Right ventricle myocardium inferior (tissue), 1 donor: ENCODE measurements at places on chromosomes 1 and 21.

DNA sequence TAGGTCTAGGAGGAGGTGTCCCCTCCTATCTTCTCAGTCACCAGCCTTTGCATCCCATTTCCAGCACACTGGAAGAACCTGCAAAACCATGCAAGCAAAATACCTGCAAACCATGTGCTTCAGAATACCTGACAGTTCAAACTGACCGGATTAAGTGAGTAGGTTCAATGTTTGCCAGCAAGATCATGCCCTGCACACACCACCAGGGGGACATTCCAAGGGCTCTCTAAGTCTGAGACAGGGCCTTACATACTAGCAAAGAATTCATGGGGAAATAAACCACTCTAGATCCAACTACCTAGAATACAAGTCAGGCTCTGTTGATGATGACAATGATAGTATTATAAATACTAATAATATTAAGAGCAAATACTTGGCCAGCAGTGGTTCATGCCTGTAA, 27.6 kb downstream of the INPP5B start:
- DNase-seq = no peak

DNA sequence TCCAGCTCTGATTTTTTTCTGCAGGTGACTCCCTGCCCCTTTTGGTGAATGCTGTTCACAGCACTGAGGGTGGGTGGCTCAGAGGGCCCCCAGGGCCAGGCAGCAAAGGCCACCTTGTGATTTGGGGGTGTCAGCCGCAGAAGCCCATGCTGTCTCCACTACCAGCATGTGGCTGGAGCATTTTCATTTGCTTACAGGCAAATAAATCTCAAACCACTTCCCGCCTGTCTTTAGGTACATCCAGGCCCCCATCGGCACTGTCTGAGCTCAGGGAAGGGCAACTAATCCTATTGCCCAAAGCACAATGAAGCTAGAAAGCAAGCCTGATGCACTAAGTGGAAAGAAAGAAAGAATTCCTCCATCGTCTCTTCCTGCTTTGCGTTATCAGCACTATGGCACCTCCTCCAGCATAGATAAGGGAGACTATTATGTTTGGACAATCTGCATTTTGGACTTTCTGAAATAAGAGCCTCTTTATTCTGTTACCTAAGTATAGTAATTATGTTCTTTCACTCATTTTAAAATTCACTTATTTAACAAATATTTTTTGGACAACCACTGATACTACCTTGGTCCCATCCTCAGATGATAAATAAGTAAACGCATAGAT, 100.5 kb upstream of the TLR5 start:
- DNase-seq = no peak

GRCh38 chr1:193009501-193009900, 49.7 kb downstream of the UCHL5 start:
- no peak for DNase-seq

DNA sequence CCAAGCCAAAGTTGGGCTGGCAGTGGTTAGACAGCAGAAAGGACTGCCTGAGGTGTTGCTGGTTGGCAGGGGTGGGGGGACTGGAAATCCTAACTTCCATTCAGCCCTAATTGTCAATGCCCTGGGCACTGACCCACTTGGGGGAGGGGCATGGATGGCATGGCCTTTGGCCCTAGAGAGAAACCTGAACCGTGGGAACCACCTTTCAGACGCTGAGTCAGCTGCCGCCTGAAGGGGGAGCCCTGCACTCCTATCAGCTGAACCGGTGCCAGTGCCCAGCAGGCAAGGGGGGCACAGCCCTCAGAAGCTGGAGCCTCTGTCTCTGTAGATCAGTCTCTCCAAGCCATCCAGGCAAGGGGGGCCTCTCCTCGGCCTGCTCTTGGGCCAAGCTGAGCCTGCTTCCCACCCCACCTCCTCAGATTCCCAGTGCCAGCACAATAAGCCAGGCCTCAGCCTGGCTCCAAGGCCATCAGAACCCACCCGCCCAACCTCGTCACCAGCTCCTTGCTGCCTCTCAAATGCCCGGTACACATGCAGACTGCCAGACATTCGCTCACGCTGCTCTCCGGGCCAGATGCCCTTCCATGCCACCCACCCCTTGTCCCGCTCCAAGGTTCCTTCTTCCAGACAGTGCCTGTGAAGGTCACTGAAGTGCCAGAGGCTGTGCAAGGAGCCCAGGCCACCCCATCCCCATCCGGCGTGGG, 11.6 kb downstream of the TINAGL1 start:
- no peak for DNase-seq

DNA sequence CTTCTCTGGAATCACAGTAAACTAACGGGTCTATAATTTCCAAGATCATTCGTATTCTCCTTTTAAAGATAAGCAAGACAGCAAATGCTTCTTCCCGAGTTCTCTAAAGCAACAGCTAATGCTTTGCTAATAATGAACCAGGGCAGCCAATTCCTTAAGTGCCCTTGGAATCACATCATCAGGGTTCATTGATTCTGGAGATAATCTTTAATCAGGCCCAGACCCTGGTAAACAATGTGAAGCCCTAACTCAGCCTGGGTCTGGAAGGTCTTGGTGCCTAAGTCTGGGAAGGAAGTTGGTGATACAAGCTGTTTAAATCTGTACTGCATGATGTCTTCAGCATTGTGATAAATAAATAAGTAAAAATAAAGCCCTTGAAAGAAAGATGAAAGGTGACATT, 18.4 kb downstream of the ERI3 start:
- no peak for DNase-seq

- no peak for DNase-seq
Measured at GRCh38 chr21:43736224-43736883, 17.4 kb downstream of the PDXK start.

GRCh38 chr1:46735708-46736324, 16.9 kb upstream of the EFCAB14 start:
- DNase-seq = no peak

- no peak for DNase-seq
Measured at GRCh38 chr1:160801836-160802580, 6.0 kb downstream of the LY9 start.

GRCh38 chr1:22112554-22112953, 30.3 kb downstream of the WNT4 start:
- no peak for DNase-seq

- no peak for DNase-seq
Measured at GRCh38 chr1:84862810-84863251, 30.2 kb downstream of the LPAR3 start.

DNA sequence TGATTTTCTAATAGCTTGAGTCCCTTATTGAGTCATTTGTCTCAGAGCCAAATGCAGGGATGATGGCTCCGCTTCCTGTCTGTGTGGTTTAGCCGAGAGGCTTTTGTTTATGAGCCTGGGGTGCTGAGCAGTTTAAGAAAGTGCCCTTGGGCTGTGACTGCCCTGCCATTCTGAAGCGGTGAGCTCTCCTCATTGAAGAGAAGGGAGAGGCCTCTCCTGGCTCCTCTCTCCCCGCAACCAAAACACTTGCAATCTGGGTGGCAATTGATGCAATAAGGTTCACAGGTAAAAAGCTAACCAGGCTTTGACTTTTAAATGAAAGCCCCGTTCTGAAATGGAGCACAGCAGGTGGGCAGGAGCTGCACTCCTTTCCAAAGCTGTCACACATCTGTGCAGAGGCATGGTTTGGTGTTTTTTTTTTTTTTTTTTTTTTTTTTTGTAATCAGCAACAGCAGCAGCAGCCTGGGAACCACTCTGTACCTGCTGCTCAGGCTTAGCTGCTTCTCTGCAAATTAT, 403.7 kb downstream of the SIPA1L2 start:
- no peak for DNase-seq

DNA sequence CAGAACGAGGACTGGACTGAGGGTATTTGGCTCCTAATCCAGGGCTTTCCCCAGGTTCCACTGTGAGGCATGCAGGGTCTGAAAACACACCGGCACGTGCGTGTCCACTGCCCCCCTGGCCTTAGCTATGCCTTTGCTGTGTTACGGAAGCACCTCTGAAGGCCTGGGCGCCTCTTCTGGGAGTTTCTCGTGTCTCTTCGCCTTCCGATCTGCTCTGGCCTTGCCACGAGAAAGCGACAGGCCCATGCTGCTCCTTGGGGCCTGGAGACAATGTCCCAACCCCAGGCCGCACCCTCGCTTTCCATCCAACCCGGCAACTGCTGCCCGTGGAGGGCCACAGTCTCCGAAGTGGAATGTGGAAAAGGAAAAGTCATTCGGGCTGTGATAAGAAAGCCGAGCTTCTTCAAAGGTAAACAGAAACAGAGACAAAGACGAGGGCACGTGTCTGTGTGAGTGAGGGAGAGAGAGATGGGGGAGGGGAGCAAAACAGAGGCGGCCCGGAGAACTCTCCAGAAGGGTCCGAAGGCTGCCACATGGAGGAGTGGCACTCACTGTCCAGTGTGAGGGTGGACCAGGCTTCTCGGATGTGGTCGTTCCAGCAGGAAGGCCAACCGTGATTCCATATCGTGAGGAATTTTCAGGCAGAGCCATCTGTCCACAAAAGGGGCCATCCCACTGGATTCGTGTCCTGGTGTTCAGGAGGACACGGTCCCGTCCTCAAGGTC, 3.4 kb upstream of the UMODL1 start:
- DNase-seq = no peak

- DNase-seq = no peak
Measured at GRCh38 chr1:209616366-209617046, 33.0 kb downstream of the CAMK1G start.

DNA sequence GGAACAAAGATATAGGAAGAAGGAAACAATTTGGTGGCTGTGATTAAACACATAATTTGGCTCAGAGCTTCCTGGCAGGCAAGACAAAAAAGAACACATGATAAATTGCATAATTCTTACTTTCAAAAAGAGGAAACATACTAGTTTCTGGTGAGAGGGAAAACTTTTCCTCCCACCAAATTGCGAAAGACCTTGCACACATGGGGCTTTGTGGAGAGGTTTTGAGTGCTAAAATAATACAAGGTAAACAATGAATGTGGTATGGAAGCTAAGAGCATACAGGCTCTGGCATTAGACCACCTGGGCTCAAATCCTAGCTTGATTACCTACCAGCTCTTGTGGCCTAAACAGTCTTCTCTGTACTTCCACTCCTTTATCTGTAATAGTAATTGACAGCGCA, 140.2 kb upstream of the HOOK1 start:
- no peak for DNase-seq

DNA sequence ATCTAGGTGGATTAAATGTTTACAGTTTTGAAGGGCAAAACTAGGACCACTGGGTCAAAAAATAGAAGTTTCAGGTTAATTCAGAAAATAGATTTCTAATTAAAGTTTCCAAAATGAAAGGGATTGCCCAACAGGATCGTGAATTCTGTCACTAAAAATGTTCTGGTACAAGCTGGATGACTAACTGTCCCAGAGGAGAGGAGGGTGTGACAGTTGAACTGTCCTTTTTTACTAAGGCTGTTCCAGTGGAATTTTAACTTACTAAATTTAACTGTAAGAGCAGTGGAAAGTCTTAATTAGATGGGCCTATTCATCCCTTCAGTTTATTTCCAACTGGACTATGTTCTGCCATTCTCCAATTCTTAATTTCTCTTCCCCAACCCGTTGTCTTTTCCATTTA, 7.2 kb downstream of the SNX7 start:
- no peak for DNase-seq

DNA sequence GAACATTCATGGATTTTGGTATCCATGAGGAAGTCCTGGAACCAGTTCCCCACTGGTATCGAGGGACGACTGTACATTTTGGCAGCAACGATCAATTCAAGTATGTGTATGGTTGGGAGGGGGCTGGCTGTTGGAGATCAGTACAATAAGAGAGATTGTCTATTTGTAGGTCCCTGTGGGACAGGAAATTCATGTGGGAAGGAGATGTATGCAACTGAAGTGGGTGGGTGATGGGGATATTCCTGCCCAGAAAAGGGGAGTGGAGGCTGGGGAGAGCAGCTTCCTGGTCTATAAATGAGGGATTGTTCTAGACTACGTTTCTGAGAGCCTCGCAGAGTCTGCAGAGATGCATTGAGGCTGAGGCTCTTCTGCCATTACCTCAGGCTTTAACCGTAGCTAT, 140.2 kb upstream of the MAGI3 start:
- no peak for DNase-seq

GRCh38 chr1:2431103-2431502, 18.7 kb upstream of the PEX10 start:
- no peak for DNase-seq

- no peak for DNase-seq
Measured at GRCh38 chr1:164967300-164967699, 389.2 kb downstream of the LMX1A start.

DNA sequence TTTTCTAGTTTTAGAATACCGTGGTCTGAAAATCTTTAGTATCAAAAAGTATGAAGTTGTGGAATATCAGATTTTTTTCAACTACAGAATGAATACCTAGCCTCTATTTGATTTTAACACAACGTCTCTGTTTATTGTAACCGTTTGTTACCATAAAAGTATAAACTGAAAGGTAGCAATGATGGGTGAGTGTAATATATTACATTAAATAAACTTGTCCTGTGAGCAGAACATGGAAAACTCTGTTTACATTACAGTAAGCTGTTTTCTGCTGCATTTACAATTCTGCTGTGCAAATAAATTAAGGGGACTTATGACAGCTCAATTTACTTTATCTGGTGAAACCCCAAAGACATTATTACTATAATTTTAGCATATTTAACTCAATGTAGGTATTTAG, 62.5 kb downstream of the CHRM3 start:
- DNase-seq = no peak

- no peak for DNase-seq
Measured at GRCh38 chr21:39336457-39337008, 12.4 kb downstream of the HMGN1 start.

- no peak for DNase-seq
Measured at GRCh38 chr1:184695023-184695422, 59.6 kb downstream of the EDEM3 start.

DNA sequence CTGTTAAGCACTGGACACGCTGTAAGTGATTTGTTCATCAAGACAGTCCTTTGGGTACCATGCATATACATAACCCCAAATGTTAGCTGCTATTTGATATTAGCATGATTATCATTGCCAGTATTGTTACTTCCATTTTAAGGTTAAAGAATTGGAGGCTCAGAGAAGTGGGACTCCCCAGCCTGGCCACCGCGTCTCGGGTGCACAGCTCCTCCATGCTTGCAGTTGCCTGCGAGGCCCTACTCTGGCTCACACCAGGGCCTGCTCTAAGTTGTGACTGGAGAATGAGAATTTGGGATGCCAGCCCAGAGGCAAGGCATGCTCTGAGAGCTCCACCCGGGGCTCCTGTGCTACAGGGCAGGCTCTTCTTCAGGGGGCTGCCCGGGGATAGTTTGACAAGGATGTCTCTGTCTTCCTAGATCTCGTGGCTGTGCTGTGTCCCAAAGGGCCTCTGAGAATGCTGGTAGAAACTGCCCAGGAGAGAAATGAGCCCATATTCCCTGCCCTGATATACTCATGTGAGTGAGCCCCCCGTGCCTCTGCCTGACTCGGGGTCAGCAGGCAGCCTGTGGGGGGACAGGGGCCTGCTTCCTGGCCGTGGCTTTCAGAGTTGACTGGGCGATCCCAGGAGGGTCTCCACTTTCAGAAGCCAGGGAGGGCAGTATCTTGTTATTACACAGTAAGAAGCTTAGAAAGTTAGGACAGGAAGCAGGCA, 19.4 kb downstream of the PSEN2 start:
- DNase-seq = no peak
